Activated CD8-positive, alpha-beta memory T cell treated with anti-CD3 and anti-CD28 coated beads, Interleukin-2, amount 10 ng/mL, durations not matched to agents 7 days and 5 days (primary cell): ENCODE measurements at places on chromosomes 1 and 21.

DNA sequence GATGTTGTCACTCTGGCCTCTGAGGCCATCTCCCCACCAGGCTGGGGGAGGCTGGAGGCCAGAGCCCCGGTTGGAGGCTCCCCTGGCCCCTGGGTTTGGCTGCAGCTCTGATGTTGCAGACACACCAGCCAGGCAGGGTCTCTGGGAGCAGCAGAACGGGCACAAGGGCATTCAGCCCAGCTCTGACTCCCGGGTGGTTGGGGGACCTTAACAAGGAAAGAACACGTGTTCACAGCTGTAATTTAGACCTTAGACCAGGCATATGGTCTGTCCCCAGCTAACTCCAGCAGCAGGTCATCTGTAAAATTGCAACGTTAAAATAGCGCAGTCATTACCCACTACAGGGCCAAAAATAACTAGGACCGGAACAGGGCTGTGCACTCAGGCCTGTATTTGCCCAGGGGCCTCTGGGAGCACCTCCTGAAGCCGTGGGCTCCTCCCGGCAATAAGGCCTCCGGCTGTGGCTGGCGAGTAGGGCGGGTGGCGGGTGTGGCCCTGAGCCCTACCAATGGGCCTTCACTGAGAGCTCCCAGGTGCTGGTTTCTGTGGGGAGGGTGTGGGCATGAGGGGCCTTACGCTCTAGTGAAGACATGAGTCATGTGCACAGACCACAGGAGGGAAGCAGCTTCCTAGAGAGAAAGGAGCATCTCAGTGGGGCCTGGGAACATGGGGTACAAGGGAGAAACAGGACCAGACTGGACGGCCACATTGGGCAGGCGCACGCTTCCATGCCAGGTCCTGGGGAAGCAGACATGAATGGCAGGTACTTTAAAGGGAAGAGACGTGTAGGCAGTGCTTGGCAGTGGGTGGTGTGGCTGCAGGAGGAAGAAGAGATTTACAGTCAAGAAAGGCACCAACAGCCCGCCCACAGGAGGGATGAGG lies 6.1 kb downstream of the LDLRAP1 start:
- peak; percentile 93 for DNase-seq

GRCh38 chr1:48341221-48341620 lies 118.7 kb downstream of the SLC5A9 start:
- no peak for DNase-seq

- no peak for DNase-seq
These were observed 7.3 kb downstream of the NDUFV3 start for GRCh38 chr21:42900446-42900845.

- DNase-seq, result no peak
These were observed 7.0 kb upstream of the TRIM45 start for GRCh38 chr1:117128323-117129079.

DNA sequence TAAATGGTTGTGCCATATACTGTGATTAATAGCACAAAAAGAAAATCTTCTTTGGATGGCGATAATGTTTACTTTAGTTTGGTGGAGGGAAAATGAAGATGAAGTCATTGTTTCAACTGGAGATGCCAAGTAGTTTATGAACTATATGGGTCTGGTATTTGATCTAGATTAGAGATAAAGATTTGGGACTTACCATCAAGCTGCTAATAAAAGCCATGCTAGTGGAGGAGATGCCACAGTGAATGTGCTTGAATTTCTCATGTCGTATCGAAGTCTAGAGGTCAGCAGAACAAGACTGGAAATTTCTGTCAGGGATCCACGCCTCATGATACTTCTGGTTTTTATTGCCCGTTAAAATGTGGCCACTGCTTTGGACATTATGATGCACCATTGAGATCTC lies 742.0 kb downstream of the NCAM2 start:
- no peak for DNase-seq

GRCh38 chr1:39297551-39297950 lies 93.1 kb downstream of the MACF1 start:
- no peak for DNase-seq

DNA sequence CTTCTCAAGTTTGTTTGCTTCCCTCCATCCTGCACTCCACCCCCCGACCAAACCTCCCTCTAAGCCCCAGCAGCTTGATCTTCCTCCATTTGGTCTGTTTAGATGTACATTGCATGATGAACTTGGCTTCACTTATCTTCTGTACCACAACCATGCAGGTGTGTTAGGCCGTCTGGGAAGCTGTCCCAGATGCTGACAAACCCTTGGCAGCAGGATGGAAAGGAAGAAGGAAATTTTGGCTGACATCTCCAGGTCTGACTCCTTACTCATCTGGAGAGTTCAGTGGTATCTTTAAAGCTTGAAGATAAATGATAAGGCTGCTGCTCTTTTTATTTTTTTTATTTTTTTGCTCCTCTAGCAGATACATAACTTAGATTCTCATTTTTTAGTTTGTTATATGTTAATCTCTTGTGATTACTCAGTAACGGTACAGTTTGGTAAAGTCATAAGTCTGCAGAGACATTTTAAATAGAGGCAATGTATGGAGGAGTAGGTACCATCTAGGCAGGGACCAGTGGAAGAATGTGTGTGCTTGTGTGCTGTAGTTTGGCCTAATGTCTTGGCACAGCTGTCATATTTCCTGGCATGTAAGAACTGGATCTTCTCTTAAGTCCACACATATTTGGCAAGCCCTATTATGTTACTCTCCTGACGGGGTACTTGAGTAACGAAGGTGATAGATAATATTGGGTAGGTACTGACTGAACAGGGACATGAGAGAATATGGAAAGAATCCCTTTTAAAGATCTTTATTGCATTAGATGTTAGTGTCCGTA lies 79.7 kb downstream of the CACHD1 start:
- DNase-seq, result no peak

DNA sequence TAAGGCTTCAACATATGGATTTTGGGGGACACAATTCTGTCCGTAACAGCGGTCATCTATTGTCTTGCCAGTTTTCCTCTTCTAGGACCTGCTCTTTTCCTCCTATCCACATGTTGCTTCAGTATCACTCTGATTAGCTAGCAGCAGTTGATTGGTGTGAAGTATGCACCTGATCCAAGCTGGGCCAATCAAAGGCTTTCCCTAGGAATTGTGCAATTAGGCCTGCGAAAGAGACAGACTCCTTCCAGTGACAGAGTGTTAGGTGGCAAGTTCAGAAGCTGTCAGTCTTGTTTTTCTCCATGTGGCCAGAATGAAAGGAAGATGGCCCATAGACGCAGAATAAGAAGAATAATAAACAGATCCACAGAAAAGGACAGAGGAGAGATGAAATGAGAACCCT lies 34.1 kb upstream of the IL12RB2 start:
- DNase-seq, result no peak

DNA sequence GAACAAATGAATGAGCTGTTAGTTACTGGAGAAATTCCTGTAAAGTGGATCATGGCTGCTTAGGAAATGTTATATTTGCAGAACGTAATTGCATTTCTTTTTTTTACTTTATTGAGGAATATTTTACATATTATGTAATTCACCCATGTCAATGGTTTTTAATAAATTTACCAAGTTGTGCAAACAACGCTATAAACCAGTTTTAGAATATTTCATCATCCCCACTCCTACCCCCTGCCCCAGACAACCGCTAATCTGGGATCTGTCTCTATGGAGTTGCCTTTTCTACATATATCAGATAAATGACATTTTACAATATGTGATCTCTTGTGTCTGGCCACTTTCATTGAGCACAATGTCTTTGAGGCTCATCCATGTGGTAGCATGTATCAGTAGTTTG lies 4.3 kb upstream of the IFFO2 start:
- no peak for DNase-seq

- DNase-seq, result no peak
These were observed 78.7 kb downstream of the SSBP3 start for GRCh38 chr1:54327386-54328065.

DNA sequence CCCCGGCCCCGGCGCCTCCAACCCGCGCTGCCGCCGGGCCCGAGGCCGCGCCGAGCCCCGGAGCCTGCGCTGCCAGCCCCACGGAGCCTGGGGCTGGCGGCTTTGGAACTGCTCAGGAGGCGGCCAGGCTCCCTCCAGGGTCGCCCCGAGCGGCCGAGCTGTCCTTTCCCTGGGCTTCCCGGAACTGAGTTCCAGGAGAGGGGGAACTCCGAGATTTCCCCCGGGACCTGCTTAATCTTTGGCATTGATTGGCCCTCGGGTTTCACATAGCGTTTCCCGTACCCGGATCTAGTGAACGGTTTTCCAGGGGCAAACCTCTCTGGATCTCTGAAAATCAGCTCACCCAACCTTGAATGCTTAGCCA lies 504 bp downstream of the H6PD start:
- peak; percentile 45 for DNase-seq

- DNase-seq, result no peak
These were observed 17.7 kb downstream of the NMNAT1 start for GRCh38 chr1:9960706-9961562.

- peak; percentile 79 for DNase-seq
These were observed at the start of gene RGS1 for GRCh38 chr1:192575499-192576189. Gene RGS1 (plus strand): TSS chr1:192575773. CDS start chr1:192575793, 20 bp downstream.

DNA sequence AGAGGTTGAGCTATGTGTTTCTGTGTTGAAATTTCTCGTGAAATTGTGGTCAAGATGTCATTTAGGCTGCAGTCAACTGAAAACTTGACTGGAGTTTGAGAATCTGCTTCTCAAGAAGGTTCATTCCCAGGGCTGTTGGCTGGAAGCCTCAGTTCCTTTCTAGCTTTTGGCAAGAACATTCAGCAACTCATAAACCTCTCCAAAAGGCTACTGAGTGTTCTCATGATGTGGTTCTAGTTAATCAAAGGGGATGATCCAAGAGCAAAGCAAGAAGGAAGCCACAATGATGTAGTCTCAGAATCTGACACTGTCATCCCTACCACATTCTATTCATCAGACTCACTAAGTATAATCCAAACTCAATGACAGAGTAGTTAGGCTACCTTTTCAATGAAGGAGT lies 66.6 kb downstream of the SPATA6 start:
- no peak for DNase-seq

- no peak for DNase-seq
These were observed 30.9 kb upstream of the PIGK start for GRCh38 chr1:77250126-77250525.

DNA sequence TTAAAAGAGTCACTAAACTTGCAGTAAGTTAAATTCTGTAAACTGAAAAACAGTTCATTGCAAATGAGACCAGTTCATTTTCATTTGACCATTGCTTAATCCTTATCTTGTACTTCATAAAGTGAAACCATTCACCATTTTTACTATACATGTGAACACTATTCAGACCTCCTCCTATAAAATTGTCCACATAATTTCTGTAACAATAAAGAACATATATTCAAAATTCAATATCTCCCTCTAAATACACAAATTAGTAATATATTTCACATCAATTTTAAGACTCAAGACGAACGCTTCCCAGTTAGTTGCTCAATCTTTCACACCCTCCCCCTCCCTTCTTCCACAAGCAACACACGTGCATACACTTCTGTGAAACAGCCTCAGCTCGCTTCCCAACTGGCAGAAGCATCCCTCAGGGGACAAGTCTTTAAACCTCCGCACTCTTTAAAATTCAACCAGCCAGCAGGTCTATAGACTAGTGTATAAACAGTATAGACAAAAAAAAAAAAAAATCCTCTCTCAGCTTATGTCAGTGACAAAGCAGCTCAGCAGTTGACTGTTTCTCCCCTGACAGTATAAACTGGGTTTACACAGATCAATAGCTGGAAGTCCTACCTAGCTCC lies 99.6 kb downstream of the DENND1B start:
- no peak for DNase-seq

DNA sequence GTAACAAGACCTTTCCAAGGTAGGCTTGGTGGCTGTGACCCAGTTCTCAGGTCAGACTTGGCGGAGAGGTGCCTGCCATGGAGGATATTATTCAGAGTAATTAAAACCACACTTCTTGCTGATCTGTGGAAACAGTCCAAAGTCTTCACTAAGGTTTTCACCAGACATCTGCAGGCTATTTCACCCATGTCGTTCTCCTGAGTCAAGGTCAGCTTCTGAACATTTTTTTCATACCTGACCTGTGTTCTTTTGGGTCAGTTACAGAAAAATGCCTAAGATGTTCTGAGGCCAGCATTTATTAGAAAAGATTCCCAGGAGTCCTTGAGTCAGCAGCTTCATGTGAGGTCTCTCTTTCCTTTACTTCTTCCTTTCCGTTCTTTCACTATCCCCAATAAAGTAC lies 54.9 kb downstream of the RGL1 start:
- DNase-seq, result no peak

DNA sequence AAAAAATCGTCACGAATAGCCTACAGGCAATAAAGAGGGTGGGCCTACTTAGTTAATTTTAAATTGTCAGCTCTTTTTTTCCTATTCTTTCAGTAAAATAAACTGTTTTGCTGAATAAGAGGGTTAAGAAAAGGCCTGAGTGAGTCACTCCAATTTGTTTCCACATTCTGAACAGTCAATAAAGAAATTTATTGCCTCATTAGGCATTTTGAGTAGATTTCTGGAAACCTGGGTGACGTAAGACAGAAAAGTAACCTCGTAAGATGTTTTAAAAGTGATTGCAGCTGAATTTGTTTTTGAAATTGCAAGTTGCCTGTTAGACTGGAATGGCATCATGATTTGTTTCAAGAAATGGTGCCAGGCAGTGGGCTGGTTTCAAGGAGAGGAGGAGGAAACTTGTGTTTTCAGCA lies 439.3 kb downstream of the USP25 start:
- no peak for DNase-seq

DNA sequence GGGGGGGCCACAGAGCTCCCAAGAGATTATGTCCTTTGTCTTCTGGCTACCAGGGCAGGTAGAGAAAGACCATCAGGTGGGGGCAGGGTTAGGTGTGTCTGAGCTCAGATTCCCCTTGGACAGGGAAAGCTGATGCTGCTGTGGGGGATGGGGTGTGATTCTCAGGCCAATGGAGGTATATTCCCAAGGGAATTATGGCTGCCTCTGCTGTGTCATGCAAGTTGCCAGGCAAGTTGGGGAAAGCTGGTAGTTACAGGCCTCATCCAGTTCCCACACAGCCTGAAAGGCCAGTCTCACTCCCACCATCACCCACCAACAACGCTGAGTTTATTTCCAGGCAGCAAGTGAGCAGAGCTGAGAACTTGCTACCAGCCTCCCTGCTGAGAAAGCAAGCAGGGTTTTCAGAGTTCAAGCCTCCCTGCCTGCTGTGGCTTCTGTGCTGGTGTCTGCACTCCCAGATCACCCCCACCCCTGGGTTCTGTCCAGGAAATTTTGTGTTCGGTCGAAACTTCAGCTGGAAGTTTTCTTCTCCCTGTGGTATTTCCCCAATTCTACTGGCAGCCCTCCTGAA lies 21.3 kb downstream of the IFI16 start:
- DNase-seq, result no peak

- DNase-seq, result no peak
These were observed 5.6 kb downstream of the ZBTB8B start for GRCh38 chr1:32470431-32470830.

DNA sequence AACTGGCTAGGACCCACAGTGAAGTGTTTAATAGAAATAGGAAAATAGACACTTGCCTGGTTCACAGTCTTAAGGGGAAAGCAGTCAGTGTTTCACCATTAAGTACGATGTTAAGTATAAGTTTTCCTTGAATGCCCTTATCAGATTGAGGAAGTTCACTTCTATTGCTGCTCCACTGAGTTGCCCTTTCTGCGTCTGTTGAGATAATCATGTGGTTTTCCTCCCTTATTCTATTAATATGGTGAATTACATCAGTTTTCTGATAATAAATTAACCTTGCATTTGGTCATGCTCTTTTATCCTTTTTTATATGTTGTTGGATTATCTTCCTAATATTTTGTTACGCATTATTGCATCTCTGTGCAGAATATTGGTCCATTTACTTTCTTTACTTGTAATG lies 21.4 kb downstream of the UTS2 start:
- DNase-seq, result no peak
